Anterior cingulate cortex (tissue), 58 donors: ENCODE measurements at places on chromosomes 7 and 10.

DNA sequence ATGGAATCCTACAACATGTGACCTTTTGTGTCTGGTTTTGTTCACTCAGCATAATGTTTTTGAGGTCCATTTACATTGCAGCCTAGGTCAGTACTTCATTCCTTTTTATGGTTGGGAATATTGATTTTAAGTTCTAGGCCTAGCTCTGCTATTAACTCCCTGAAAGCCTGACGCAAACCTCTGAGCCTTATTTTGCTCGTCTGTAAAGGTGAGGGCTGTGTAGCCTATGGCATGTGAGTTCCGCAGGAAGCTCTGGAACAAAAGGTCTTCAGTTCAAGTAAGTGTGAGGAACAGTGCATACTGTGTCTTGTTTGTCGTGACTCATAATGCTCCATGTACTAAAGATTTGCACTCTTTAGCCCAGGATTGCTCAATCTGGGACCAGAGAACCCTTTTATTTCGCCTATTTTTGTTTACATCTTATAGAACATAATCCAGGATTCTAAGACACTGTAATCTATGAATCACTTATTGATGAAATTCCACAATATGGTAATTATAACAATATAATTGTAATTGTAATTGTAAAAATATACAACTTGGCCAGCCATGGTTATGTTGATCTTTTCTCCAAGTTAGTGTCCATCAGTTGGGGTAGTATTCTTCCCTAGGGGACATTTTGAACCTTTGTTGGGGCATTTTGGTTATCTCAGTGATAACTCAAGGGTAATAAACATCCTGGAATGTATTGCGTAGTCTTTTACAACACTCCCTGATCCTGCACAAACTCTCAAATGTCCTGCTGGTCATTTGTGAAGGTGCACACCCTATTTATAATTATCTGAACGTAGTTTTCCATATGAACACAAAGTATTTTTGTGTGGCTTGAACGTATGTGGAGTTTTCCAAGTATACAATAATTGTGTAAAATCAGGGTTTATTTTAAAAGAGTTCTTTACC is 184.7 kb downstream of the VTI1A start:
- DNase-seq, result no peak

DNA sequence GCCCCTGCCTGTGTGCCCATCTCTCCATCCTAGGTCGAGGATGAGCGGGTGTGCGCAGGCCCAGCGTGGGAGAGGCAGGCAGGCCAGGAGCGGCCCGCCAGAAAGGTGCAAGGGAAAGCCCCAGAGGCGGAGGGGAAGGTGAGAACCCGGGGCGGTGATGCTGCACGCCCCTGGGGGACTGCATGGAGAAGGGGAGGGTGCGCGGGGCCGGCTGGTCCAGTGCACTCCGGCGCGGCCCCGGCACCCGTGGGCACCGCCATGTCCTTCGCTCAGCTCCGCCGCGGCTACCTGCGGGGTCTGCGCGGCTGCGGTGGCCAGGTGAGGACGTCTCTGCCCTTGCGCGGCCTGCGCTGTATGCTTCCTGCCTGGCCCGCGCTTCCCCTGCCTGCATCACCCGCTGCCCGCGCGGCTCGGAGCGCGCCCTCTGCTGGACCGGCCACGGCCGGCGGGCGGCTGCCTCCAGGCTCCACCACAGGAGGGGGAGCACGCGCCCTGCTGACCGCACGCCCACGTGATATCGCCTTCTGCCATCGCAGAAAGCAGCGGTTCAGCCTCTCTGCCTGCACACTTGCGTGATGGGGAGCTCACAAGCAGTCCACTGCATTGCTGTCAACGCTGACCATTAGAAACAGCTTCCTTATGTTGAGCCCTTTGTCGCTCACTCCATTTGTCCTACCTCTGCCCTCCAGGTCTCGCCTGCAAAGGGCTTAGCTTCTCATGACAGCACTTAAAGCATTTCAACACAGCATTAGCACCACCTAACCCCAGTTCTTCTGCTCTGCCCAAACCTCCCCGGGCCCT is 73.9 kb downstream of the CXCL12 start:
- DNase-seq, result peak; percentile 72

DNA sequence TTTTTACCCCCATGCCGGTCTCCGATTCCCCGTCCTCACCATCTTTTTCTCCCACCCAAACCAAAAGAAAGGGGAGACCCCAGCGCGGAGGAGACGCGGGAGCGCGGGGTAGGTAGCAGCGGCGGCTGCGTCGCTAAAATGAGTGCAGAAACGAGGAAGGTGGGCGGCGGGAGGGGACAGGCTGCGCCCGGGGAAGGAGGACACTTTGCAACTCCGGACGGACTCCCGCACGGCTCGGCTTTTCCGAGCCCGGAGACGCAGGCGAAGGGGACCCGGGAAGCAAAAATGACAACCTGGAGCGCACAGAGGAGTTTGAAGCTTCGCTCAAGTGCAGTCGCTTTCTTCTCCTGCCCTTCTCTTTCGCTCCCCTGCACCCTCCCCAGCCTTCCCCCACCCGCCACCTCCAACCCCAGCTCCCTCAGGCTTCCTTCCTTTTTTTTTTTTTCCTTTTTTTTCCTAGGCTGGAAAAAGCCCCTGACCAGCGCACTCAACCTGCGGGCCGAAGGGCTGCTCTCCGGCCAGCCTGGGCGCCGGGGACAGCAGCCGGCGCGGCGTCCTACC is 453 bp downstream of the SFMBT2 start:
- no peak for DNase-seq

DNA sequence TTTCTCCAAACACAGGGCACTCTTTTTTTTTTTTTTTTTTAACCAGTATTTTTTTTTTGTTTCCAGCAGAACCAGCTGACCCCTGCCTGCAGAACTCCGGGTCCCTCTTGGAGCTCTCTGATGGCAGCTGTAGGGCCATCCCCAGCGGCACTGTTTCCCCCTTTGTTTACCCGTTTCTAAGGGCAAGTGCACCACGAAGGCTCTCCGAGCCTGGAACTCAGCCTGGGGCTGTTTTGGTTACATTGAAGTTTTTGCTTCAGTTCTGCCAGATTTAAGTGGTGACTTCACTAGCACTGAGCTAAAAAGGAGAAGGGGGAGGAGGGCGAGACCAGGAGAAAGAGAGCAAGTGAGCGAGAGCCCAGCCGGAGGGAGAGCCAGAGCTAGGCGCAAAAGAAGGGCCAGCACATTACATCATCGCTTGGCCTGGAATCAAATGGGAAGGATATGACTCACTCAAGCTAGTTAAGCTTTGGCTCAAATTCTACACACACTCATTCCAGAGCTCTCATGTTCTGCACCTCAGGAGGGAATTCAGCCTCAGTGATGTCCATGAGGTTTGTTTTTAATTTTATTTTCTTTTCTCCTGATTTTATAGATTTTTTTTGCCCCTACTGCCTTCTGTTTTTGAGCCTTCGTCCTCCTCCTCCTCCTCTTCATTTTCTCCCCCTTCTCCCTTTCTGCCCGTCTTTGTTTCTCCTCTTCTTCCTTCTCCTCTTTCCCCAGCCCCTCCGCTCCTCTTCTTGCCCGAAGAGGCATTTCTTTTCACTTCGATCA is 272.3 kb downstream of the TRIL start:
- peak; percentile 89 for DNase-seq

DNA sequence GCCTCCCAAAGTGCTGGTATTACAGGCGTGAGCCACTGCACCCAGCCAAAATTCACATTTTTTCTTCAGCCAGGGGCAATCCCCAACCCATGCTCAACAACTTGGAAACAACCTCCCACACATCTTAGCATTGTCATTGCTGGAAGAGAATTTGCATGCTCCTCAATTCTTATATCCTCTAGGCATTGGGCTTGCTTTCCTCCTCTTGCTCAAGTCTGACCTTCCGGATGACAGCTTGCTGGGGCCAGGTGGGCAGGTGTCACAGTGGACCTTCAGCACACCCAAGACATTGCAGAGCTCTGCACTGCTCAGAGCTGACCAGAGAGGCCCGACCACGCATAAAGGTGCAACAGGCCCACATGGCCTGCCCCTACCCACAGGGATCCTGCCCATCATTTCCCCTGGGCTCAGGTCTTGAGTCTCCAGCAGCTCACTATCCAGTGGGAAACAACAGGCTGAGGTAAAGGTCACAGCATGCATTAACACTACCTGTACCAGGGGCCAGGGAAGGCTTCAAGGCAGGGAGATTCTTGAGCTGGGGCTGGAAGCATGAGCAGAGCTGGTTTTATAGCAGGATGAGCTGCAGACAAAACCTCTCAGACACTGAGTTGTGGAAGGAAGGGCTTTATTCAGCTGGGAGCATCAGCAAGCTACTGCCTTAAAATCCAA is 6.8 kb upstream of the GPR15LG start:
- no peak for DNase-seq

GRCh38 chr7:154968336-154969001 is 34.5 kb downstream of the PAXIP1 start:
- DNase-seq, result no peak

DNA sequence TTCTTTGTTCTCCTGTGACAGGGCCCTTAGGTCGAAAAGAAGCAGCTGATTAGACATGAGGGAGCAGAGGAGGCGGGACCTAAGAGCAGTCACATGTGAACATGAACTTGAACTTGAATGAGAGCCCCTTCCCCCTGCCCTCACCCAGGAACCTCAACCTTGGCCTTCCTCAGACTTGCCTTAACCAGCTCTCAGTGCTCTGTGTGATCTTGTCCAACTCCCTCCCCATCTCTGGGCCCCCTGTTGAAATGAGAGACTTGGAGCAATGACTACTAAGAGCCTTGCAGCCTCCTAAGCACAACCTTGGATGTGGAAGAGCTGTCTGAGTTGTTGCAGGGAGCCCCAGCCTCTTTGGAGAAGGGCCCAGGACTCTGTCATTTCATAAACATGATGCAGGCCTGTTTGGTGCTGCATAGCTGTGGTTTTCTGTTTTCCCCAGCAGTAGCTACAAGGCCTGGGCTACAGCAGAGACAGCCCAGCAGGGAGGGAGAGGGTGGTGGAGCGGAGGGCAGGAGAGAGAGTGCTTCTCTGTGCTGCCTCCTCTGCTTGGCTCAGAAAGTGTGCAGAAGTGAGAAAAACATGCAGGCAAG is 123.9 kb upstream of the ZMIZ1 start:
- DNase-seq, result peak; percentile 7

DNA sequence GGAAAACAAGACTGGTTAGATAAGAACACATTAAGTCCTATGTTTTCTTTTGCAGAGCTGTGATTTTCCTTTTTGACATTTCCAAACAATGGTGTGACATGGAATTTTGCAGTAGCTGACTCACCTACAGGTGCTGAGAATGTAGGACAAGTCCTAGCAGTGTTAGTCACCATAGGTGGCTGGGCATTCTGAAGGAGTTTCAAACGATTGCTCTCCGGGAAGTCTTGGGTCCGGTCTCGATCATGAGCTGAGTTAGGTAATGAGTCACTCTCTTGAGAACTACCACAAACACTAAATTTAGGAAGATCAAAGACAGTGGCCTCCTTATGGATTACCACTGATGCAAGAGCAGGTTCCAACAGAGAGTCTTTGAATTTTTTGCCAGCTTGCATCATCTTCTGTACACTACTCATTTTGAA is 3.6 kb downstream of the FIGNL1 start:
- no peak for DNase-seq

DNA sequence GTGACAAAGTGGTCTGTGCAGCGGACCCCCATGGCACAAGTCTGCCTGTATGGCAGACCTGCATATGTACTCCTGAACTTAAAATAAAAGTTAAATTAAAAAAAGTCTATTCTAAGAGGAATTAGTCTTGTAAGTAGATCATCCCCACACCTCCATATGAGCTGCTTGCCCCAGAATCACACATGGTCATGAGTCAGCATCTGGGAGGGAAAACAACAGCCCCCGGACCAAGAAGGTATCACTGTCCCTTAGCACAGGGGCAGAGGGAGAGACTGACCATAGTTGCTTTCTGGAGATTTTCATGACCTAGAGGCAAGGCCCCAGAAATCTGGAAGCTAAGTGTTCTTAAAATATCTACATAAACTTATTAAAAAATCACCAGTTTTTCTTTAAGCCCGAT is 86.6 kb upstream of the PDK4 start:
- DNase-seq, result no peak

DNA sequence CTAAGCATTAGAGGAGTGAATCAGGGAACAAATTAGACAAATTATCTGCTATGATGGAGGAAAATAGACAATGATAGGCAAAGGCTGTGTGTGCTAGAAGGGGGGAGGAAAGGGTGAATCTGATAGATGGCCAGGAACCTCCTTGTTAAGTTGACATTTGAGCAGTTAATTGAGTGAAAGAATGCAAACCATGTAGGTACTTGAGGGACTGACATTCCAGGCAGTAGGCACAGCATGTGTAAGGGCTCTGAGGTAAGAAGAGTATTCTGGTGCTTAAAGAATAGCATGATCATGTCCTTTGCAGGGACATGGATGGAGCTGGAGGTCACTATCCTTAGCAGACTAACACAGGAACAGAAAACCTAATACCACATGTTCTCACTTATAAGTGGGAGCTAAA is 48.6 kb upstream of the TES start:
- no peak for DNase-seq
